ENCODE measurements at places on chromosomes 11 and 22. TPM values are rescaled to one million over a fixed set of nuclear protein-coding genes. Genes with fewer than 3 reads are reported as not detected.

DNA sequence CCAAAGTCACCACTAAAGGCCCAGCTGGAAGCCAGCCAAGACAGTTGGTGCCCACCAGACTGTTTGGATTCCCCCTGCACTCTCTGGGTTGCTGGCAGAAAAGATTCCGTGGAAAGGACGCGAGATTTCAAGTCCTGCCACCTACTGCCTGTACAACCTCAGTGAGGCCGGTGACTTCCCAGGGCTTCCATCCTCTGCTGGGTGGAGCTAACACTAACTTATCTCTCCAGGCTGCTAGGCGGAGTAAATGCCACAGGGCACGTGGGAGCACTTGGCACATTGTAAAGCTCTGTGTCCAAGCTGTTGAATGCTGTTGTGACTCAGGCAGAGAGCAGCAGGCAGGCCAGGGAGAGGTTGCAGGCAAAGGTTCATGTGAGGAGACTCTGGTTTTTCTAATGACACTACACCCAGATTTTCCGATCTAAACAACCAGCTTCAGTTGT lies 50.9 kb upstream of the CDON start:
- peak; percentile 94 for DNase-seq

The TOP3B gene
- 24.8 TPM for total RNA-seq

- peak; percentile 89 for DNase-seq
Observed at GRCh38 chr22:25085930-25086901, 113.4 kb upstream of the CRYBB3 start.

The SUSD2 gene
- 11.2 TPM for total RNA-seq

DNA sequence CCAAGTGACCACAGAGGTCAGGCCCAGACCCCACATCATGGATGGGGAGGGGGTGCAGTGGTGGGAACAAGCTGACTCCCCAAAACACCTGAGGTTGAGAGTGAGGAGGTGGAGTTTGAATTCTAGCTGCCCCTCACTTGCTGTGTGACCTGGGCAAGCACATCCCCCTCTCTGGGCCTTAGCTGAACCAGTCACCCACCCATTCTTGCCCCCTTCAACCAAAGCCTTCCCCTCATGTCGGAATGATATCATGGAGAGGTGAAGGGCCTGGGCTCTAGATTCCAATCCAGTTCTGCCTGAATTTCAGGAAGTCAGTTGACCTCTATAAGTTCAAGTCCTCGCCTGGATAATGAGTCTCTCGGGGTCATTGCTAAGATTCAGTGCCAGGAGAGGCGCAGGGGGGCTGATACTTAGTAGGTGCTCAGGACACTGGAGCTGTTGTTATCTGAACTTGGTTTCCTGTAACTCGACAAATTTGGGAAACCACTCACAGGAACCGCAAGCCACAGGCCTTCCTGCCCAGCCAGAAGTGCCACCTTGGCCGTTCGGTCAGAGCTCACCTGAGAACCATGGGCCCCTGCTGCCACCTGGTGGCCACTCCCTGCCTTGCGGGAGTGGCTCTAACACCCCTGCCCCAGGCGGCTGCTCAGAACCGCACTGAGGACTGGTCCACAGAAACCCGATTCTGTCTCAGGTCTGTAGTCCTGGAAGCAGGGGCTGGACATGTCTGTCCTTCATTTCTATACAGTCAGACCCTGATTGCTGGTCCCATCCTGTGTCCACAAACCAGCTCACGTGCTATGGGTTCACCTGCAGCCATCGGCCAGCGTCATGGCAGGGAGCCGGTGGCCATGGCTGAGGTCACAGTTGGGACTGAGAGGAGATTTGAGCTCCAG lies 6.9 kb downstream of the CDC42EP1 start:
- DNase-seq = peak; percentile 80

The MPEG1 gene
- total RNA-seq = 27.0 TPM

All from aorta (tissue), 5 donors.